EL (cell line): ENCODE measurements at places on chromosomes 1 and 21.

- no peak for DNase-seq
Observed at GRCh38 chr1:177229781-177230180, 59.0 kb downstream of the BRINP2 start.

GRCh38 chr1:98184856-98185255, 264.0 kb upstream of the DPYD start:
- DNase-seq: no peak

GRCh38 chr1:240094041-240094722, 2.5 kb downstream of the FMN2 start:
- DNase-seq: peak; percentile 63

GRCh38 chr1:90135286-90135685, 140.4 kb downstream of the ZNF326 start:
- no peak for DNase-seq

DNA sequence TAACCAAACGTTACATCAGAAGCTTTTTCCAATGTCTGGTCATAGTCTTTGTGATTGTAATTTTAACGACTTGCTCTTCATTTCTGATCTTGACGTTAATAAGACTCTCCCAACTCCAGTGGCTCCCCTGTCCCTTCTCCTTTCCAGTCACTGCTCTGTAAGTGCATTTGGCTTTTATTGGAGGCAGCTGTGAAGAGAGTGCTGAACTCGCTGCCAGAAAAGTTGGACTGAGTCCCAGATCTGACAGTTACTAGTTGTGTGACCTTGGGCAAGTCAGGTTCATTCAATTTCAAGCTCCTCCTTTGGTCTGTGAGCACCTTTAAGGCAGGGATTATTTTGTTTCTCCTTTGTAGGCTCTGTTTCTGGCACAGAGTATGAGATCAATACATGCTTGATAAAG, 109.6 kb upstream of the TSPAN2 start:
- peak; percentile 63 for DNase-seq

DNA sequence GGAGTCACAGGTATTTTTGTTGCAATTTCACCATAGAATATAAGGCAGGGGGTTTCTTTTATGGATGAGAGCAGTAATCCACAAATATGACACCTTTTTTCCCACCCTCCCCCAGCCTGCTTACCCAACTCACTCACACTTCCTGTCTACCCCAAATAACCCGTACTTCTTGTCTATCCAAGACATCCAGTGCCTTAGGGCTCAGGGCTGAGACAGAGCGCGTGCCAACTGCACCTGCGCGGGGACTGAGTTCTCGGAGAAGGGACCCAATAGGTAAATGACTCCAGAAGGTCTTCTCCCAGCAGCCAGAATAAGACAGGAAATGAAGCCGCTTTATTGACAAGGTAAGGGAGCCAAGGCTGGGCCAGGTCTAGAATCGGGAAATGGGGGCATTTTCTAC, 369.1 kb downstream of the SIPA1L2 start:
- DNase-seq: no peak

- DNase-seq: peak; percentile 8
Observed at GRCh38 chr1:182630586-182630985, 26.4 kb upstream of the RGS16 start.

DNA sequence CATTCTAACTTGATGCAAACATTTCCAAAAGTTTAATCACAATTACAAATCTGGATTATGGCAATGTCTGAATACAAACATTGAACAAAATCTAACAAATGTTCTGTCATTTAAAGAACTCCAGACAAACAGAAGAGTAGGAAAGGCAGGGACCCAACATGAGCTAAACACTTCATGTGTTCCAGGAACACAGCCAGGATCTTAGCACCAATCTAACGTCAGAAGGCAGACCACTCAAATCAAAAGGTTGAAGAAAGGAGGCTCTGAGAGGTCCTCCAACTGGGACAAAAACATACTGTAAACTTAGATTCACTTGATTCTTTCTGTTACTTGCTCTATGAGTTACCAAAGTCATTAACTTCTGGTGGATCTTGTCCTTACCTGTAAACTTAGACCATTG, 374.0 kb downstream of the NEGR1 start:
- no peak for DNase-seq

DNA sequence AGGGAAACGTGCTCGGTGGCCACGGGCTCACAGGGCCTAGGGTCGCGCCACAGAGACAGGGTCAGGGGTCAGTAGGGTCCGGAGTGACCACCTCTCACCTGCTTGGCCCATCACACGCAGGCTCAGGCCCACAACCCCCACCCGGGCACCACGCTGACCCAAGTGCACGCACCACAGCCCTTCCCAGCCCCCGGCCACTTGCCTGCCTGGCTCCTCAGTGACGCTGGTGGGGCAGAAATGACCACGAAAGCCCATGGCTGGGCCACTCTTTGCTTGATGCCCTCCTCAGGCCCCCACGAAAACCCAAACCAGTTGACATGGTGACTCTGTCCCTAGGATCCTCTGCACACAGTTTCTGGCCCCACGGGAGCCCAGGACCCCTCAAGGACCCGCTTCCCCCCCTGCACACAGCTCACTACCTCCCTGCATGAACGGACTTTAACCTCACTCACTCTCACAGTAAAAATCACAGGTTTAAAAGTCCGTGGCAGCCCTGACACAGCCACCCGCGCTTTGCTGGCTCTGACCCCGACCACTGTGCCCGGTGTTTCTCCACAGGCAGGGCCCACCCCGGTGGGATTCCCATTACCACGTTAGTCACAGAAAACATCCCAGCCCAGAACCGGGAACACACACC, 20.7 kb downstream of the NADK start:
- DNase-seq: no peak

DNA sequence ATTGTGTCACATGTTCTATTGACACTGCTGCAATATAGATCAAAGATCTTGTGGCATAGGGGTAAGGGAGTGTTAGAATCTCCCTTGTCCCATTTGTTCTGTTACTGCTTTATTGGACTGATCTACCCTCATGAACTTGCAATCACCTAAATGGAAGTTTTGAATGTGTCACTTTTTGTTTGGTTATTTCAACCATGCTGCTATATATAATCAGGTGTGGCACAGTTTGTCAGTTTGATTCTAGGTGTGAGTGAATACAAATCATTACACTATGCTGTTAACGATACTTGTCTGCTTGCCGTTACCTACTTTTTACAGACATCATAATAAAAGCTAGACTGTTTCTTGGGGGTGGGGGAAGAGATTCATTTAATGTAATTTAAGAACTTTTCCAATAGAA, 82.6 kb downstream of the MAB21L3 start:
- no peak for DNase-seq

GRCh38 chr1:18932387-18932786, 24.1 kb downstream of the IFFO2 start:
- peak; percentile 29 for DNase-seq

- no peak for DNase-seq
Observed at GRCh38 chr1:106962591-106962990, 93.9 kb upstream of the PRMT6 start.

DNA sequence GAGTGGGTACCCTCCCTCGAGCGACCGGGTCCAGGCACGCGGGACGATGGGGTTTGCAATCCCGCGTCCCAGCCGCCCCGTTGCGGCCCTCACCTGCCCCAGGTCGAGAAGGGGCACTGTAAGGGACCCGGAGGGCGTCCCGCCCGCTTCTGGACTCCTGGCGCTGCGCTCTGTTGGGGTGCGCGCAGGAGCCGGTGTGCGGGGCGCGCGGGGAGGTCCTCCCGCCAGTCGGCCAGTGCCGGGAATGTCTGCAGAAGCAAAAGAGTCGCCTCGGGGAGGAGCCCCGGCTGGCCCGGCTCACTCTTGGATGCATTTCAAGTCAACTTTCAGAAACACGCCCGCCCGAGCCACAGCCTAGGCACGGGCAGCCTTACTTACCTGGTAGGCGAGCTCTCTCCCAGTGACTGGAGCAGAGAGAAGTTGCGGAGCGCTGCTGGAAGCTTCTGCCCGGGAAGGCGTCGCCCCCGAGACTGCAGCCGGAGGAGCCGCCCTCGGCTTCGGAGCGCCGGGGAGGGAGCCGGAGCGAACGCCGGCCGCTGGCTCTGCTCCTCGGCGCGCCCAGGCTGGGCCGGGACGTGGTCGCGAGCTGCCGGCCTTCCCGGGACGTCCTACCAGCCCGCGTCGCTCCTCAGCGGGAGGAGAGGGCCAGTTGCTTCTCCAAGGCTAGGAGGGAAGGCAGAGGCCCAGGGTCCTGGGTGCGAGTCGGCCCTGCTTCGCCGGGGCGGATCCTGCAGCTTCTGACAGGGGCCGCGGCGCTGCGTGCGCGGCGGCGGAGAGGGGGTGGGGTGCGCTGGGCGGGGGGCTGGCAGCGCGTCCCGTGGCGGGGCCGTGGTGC, at the start of gene LMX1A:
LMX1A (minus strand) TSS at position 739 of the 835 bp plus-strand sequence. CDS start 1,156 bp downstream, outside the sequence.
- no peak for DNase-seq

GRCh38 chr1:52264530-52265115, 101.4 kb downstream of the CC2D1B start:
- DNase-seq: no peak

- DNase-seq: no peak
Observed at GRCh38 chr1:19079541-19080472, 123.3 kb upstream of the IFFO2 start.

DNA sequence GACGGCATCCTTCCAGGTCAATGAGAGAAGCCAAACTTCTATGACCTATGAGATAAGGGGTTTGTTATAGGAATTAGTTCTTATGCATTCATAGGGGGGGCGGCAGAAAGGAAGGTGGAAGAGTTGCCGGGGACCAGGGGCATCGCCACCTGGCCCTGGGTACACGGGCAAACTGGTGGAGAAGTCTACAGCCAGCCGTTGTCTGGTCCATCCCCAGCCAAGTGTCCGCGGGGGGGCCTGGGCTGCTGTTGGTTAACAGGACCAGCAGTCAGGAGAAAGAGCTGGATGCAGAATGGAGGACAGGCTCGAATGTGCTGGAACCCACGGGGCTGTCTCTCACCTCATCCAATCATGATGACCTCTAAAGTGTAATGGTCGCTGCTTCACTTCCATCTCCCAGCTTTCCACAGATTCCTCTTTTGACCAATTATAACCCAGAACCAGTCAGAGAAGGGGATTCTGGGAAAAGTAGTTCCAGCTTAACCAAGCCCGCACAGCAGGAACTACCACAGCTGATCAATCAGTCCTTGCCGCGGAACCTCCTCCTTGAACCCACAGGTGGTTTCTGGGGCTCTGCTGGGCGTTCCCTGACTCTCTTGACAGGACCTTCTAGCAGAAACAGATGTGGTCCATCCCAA, 17.8 kb downstream of the TMEM51 start:
- DNase-seq: no peak

DNA sequence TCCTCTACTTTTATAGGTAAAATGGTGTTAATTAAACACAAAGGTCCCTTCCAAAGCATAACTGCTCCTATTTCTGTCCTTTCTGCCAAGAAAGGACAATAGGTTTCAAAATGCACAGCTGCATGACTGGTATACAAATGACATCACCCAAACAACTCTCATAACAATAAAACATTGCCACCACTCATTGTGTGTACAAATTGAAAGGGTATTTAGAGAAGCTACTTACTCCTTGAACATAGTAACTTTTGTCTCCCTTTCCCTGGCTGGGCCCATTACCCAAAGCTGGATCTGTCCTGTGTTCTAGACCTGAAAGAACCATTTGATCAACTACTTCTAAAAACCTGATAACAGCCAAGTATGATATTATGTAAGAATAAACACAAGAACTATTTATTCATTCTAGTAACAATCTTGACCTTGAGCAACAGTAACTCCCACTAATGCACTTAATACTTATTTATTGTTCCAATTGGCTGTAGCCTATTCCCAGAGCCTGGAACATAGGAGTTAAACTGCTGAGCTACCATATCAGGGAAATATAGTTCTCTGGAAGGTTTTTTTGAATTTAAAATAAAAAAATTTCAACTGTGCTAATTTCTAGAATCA, 38.2 kb downstream of the TTLL7 start:
- DNase-seq: no peak

DNA sequence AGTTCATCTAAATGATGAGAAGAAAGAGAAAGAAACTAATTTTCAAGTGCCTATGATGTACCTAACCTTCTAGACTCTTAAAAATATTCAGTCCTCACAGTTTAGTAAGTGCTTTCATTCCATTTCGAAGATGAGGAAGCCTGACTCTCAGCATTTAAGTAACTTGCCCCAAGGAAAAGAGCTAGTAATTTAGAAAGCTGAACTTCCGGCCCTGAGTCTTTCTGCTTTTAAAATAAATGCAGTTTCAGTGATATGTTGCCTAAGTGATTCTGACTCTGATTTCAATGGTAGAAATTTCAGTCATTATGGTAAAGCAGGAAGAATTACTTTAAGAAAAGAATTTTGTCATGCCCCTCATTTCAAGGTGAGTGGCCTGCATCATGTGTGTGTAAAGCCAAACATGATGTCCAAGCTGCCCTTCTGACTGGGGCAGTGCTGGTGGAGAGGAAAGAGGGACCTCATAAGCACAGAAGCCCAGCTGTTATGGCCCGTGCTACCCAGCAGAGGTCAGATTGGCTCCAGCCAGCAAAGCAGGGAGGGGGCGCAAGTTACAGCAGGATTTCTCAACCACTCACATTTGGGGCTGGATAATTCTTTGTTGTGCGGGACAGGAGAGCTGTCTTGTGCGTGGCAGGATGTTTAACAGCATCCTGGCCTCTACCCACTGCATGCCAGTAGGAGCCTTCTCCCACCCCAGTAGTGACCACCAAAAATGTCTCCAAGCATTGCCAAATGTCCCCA, 10.7 kb downstream of the ATP1A4 start:
- DNase-seq: peak; percentile 38

GRCh38 chr1:53949023-53949990, 3.2 kb downstream of the LRRC42 start:
- peak; percentile 52 for DNase-seq

DNA sequence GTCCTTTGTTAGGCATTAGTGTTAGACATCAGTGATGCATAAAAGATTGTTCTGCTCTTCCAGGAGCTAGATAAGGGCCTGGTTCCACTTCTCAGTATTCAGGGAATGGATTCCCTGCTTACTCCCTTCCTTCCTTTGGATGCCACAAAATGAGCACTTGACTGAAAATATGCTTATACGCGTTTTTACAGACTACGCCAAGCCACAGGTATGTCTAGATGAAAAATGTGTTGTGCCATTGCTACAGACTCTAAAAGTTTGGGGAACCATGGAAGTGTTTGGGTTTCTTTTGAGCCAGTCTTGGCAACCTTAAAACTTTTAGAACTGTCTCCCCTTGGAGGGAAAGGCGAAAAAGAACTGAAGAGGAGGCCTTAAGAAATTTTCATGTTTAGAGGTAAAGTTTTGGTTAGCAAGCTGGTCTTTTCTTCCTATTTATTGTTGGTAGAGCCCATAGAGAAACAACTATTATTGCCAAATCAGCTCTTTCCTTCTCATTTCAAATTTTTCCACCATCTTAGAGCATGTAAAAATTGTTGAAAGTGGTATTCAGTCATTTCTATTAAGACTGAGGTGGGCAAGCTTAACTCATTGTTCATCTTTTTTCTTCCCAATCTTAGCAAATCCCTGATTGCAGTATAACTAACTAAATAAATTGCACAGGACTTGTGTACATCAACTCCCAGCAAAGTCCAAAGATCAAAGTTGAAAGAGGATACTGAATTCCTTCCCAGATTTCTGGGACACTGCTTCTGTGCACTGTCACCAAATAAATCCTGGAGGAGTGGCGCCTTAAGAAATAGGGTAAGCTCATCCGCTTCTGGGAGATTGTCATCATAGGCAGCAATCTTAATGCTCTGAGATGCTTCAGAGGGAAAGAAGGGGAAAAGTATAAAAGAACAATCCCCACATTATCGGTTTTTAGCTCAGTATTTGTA, 18.9 kb downstream of the FGGY start:
- DNase-seq: no peak

GRCh38 chr1:159977364-159978106, 23.5 kb upstream of the SLAMF9 start:
- no peak for DNase-seq
